Frontal cortex (tissue), 4 donors: ENCODE measurements at places on chromosomes 16 and 17.

DNA sequence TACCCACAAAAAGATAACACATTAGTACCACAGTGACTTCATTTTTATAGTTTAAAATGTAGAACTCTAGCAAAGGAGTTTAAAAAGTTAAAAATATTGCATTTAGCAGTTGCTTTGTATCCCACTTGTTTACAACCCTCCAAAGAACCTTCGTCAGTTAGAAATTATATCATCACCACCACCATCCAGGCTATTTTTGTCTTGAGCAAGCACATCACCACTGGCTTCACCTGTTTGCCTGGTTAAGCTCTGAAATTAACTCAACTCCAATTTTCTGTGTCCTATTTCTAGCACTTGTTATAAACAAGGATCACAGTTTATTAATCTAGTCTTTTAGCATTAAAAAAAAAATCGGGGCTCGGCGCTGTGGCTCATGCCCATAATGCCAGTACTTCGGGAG is 6.1 kb downstream of the GLYR1 start:
- DNase-seq, result no peak

DNA sequence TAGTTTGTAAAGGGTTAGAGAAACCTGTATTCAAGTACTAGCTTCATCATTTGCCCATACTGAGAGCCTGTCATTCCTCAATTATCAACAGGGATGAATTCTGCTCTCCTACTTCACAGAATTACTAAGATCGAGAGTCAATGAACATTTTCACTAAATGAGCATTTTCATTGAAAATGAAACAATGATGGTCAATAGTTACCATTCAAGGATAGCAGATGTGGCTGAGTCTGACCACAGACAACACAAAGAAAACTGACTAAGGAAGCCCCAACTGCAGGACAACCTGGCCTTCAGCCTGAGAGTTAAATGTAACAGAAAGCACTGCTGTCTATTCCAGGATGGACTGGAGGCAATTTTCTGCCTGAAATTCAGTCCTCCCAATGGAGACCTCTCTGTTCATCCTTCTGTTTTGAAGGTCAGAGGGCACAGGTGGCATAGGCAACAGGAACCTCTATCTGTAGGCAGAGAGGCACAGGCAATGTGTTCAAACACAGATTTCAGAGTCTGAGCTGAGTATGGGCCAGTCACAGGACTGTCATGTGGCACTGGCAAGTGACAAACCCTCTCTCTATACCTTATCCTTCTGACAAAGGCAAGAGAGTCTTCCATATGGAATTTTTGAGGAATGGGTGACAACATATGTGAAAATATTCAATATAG is 19.5 kb downstream of the TRAF4 start:
- no peak for DNase-seq

DNA sequence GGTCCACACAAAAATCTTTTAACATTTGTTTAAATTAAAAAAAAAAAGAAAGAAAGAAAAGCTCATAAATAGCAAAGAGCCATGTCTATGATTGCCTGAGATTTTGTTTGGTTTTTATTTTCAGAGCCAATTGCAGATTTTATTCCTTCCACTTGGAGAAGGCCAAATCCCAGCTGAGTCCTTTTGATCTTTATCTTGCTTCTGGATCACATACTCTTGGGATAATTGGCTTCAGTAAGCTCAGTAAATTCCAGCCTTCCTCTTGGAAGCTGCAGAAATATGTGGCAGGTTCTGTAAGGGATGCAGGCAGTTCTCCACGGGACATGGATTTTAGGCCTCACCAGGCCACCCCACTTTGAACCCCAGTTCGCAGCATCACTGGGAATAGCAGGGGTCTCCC is 63.3 kb upstream of the TMC5 start:
- DNase-seq, result no peak

DNA sequence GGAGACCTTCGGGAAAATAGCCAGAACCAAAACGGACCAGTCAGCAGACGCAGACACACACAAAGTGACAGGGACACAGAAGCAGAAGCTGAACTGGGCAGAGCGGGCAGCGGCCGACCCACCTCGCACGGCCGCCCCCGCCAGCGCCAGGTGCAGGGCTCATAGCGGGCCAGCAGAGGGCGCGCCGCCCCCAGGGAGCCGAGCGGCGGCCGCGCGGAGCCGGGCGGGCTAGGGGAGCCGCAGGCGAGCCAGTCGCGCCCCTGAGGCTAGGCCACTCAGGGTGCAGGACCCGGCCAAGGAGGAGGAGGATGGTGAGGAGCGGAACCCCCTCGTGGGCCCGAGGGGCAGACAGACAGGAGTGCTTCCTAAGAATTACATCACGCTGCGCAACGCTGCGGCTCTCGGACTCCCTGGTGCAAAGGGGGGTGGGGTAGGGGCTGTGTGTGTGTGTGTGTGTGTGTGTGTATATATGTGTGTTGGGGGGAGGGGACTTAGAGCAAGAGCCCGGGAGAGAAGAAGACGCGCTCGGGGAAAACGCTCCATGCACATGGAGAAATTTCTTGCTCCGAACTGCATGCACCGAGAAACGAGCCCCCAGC is 913 bp upstream of the NOG start:
- DNase-seq, result peak; percentile 76

DNA sequence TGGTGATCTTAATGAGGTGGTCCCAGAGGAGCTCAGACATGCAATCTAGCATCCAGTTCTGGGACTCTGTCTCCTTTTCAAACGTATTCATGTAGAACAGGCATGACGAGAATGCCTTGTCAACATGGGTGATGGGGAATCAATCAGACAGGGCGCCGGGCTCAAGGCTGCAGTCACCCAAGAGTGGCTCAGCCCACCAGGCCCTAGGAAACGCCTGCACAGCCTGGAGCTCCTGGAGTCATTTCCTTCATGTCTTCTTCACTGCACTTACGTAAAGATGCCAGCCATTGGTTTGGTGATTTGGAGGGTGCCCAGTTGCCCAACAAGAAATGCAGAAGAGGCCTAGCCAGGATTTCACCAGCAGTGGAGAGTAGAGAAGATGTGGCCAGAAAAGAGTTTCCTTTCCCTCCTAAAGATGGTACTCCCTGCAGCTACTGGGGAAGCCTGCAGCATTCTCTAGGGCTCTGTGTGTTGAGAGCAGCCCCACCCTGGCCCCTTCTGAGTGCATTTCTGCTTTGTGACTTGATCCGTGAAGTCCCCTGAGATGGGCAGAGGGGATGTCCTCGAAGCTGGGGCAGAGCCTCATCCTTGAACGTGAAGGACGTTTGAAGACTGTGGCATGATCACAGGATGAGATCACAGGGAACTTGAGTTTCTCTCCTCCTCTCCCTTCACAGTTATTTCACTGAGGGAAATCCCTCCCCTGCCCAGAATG is 24.0 kb upstream of the STH start:
- DNase-seq, result no peak

GRCh38 chr17:58317421-58318064 is 11.1 kb downstream of the TSPOAP1 start:
- DNase-seq, result no peak

GRCh38 chr17:13593757-13594156 is 8.0 kb downstream of the HS3ST3A1 start:
- DNase-seq, result no peak

- DNase-seq, result no peak
Observed at GRCh38 chr17:18267927-18268711, 7.7 kb downstream of the MIEF2 start.

- DNase-seq, result no peak
Observed at GRCh38 chr16:965036-965395, 5.8 kb downstream of the LMF1 start.

GRCh38 chr17:36506831-36507230 is 20.4 kb downstream of the ZNHIT3 start:
- no peak for DNase-seq

GRCh38 chr16:82675300-82675699 is 48.5 kb downstream of the CDH13 start:
- no peak for DNase-seq

- DNase-seq, result no peak
Observed at GRCh38 chr17:21678393-21679081, 13.8 kb upstream of the KCNJ18 start.

DNA sequence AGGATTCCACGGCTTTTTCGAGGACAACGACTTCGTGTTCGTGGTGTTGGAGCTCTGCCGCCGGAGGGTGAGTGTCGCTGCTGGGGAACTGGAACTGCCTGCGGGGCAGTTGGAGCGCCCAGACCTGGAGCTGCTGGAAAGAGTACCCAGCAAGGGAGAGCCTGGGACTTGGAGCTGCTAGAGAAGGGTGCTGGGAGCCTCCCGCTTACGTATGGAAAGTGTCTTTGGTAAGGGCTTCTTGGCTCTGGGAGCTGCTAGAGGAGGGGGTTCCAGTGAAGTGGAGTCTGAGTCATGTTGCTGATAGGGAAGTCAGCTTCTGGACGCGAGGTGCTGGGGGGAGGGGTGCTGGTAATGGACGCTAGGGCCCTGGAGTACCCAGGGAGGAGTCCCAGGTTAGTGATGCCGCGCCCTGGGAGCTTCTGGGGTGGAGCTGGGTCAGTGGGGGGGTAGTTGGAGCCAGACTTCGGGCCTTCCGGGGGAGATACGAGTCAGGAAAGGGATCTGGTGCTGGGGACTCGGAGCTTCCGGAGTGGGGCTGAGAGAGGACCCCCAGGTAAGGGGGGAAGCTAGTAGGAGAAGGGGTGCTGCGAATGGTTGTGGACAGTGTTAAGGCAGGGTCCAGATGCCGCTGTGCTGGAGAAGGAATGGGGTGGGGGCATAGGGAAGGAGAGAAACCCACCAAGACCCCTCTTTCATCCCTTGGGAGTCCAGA is 741 bp downstream of the PLK1 start:
- no peak for DNase-seq

DNA sequence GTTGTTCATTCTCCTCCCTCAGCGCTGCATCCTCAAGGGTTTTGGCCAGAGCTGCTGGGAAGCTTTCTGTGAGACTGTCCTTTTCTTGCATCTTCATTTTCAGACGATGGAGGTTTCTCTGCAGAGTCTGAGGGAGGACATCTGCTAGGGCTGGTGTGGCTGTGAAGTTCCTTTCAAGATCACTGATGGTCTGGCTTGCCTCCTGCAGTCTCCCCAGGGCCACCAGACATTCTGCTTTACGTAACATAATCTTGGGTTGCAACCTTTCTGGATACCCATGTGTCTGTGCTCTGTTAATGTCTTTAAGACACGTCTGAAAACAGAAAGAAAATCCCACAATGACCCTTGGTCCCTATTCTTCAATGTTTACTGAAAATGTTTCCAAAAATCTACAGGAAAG is 29.0 kb downstream of the SMYD4 start:
- no peak for DNase-seq

- DNase-seq, result no peak
Observed at GRCh38 chr16:67651847-67652246, 6.9 kb downstream of the CARMIL2 start.

- no peak for DNase-seq
Observed at GRCh38 chr17:37410357-37410756, 3.7 kb downstream of the TADA2A start.

GRCh38 chr16:83171396-83171795 is 544.6 kb downstream of the CDH13 start:
- DNase-seq, result no peak

GRCh38 chr17:279331-279730 is 73.3 kb downstream of the RPH3AL start:
- no peak for DNase-seq

GRCh38 chr16:20740901-20741521 is 607 bp downstream of the THUMPD1 start:
- DNase-seq, result peak; percentile 85

GRCh38 chr16:48378836-48379235 is 6.4 kb downstream of the SIAH1 start:
- no peak for DNase-seq

DNA sequence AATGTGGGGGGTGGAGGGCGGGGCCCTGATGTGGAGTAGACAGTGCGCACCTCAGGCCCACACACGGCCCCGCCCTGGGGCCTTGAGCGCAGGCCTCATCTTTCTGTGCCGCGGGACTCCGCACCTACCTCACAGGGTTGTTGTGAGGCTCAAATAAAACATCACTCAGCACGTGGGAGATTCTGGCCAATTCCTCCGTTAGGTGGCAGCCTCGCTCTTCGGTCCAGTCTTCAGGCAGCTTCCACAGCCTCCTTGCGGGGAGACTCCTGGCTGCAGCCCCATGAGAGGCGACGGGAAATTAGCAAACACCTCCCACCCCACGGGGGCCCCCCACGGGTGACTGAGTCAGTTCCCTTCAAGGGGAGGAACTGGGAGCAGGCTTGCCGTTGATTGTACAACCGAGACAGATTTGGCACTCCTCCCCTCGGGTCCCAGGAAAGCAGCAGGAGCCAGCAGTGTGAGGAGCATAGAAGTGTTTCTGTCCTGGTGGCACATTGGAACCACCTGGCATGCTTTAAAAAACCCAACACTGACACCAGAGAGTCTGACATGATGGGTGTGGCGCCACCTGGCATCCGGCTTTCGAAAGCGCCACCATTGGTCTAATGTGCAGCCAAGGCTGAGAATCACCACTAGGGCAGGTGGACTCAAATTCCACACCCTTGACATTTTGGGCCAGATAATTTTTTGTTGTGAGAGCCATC is 7.6 kb downstream of the MRM1 start:
- peak; percentile 77 for DNase-seq

DNA sequence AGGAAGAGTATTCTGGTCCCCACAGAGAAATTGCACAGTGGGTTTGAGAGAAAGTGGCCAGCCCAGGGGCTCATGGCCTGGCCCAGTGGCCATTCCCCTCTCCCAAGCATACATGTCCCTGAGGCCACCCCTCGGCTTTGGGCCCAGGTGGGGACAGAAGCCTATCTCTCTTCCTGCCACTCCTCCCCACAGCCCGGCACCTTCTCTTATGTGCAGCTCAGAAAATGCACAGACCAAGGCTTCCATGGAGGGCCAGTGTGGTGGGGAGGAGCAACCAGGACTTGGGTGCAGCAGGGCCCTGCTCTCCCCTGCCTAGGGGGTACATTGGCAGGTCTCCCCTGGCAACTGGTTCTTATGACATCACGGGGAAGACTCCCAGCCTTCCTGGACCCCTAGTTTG is at the start of gene C16orf90:
Gene C16orf90 (minus strand): TSS at position 314 of the 400 bp plus-strand sequence. CDS start 68 bp downstream, at position 246.
- no peak for DNase-seq
